ENCODE measurements at places on chromosomes 13 and 19. TPM values are rescaled to one million over a fixed set of nuclear protein-coding genes. Genes with fewer than 3 reads are reported as not detected.

DNA sequence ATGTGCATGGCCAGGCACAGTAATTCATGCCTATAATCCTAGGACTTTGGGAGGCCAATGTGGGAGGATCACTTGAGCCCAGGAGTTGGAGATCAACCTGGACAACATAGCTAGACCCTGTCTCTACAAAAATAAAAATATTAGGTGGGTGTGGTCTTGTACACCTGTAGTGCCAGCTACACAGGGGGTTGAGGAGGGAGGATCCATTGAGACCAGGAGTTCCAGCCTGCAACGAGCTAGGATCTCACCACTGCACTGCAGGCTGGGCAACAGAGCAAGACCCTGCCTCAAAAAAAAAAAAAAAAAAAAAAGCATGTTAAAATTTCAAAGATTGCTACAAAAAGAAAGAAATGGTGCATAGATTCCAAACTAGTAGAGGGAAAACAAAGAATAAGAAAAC, 37.2 kb downstream of the LTBP4 start:
- DNase-seq: no peak

DNA sequence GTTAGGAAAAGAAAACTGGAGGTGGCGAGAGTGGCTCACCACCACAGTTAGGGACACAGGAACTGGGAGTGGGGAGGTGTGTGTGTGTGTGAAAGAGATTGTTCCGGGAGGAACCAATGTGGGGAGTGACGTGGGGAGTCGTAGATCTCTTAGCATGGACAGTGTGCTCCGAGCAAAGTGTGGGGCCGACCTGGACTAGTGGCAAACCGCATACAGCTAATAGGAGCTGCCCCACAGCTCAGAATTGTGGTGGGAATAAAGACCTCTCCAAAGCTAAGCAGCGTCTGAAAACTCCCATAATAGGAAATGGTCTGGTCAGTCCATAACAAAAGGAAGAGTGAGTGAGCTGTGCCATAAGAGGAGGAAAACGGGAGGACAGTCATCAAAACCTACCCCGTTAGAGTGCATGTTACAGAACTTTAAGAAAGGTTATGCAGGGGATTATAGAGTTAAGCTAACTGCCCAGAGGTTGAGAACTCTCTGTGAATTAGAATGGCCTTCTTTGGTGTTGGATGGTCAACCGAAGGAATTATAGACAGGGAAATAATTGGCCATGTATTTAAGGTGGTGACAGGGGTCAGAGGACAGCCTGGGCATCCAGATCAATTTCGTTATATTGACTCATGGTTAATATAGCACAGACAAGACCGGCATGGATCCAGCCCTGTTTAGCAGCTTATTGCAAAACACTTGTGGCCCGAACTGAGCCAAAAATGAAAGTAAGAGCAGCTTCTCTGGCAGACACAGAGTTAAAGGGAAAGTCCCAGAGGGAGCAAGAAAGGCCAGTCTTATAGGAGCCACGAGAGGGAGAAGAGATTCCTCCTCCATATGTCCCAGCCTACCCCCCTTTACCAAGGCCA, 8.9 kb upstream of the SLC15A1 start:
- DNase-seq: no peak

DNA sequence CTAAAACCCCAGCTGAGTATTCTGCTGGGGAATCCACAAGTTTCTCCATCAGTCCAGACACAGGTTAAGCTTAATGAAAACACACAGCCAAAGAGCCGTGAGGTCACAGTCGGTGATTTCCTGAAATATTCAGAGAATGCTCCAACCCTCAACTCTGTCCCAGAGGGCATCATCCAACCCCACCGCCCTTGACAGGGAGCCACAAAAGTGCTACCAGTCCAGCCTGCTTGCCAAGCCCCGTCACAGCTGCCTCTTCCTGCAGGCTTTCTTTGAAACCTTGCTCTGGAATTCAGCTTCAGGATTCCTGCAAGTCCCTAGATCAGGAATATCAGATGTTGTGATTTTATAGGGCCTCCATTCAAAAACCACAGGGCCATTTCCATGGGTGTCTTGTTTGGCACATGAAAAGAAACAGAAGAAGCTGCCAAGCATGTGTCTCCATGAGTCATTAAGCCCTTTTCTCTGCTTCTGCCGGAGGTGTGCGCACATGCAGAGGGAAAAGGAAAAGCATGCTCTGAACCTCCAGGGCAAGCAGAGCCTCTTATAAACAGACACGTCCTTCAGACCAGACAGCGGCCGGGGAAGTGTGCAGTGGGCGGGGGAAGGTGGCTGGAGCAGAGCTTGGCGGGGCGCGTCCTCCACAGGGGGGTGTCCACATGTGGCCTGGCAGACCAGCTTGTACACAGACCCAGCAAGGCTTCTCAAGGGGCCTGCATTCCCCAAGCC, 164.7 kb downstream of the KATNAL1 start:
- DNase-seq: peak; percentile 80

DNA sequence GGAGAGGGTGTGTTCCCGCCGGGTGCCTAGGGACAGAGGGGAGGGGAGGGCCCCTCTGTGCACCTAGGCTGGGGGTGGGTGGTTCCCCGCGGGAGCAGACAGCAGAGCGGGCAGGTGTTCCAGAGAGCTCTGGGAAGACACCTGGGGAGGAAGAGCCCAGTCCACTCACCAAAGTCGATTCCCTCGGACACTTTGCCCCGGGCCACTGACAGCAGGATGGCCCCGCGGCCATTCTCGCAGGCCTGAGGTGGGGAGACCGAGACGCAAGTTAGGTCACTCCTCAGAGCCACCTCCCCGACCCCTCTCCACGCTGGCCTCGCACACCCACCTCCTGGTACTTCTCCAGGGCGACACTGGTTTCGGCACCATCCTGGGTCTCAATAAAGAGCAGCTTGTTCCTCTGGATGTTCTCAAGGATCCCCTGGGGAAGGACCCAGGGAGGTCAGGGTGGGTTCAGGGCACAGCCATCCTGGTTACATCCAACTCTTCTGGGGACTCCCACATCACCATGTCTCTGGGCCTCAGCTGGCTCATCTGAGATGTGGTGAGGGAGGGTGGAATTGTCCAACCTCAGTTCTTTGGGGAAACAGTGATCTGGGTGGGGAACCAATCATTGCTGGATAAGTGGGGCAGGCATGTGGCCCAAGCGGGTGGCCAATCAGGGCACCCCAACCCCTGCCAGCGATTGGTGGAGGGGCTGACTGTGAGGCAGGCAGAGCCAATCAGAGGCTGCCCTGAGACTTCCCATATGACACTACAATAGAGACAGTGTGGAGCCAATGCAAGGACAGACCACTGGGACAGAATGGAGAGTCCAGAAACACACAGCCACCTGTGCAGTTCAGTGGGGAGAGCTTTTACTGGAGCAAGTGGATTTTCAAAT, 12.6 kb downstream of the KLC3 start:
- DNase-seq: no peak

ZNF880 gene
- polyA plus RNA-seq: 8.3 TPM

REEP6 gene
- polyA plus RNA-seq: 1.5 TPM

CA11 gene
- 2.6 TPM for polyA plus RNA-seq

SCN1B gene
- 11.2 TPM for polyA plus RNA-seq

ZNF443 gene
- 0.48 TPM for polyA plus RNA-seq

Measured in endothelial cell of umbilical vein (primary cell).